Muscle of arm (tissue), 14 donors: ENCODE measurements at places on chromosomes 7 and 10.
A peak's percentile ranks its signal among the peaks of the same experiment; 100 is the strongest.

DNA sequence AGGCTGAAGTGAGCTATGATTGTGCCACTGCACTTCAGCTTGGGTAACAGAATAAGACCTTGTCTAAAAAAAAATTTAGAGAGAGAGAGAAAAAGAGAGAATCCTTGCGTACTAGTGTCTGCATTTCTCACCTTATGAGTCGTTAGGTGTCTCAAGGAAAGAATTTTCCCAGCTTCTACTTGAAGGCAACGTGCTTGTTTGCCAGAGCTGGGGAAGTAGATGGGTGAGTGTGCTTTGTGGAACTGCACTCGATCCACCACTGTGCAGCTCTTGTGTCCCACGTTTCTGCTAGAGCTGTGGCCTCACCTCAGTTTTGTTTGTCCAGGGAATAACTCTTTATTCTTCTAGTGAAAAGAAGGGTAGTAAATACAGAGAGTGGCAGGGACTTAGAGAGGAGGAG, 38.9 kb downstream of the HDAC9 start:
- no peak for DNase-seq

- DNase-seq: no peak
Observed at GRCh38 chr10:43194859-43195258, 56.6 kb downstream of the CSGALNACT2 start.

DNA sequence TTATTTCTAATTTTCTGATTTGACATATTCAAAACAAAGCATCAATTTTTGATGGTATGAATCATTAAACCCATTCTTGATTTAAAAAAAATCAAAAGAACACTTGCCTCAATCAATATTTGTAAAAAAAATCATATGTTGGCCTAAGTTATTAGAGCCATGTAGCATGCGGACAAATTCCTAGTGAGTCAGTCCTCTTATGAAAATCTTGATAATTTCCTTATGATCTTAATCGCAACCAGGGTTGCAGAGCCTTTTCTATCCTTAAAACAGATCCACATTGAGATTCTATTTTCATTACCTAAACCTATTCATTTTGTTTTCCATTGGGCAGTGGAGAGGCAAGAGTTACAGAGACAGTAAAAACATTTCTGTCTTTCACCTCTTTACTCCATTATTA, 203.2 kb downstream of the ARL4A start:
- no peak for DNase-seq

DNA sequence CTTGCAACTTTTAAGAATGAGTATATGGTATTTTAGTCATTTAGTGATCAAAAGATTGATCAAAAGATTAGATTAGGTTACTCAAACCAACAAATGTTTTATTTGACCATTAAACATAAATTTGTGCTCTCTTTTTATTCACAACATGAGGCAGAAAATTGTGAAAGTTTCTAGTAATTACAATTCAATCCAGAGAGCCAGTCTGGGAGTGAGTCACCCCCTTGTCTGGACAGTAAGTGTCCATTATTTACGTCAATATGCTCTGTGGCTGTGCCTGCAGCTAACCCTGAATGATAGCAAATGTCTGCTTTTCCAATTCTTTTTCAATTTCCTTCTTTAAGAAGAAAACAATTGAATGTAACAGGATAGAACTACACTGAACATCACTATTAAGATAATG, 27.9 kb downstream of the GNG11 start:
- DNase-seq: no peak

DNA sequence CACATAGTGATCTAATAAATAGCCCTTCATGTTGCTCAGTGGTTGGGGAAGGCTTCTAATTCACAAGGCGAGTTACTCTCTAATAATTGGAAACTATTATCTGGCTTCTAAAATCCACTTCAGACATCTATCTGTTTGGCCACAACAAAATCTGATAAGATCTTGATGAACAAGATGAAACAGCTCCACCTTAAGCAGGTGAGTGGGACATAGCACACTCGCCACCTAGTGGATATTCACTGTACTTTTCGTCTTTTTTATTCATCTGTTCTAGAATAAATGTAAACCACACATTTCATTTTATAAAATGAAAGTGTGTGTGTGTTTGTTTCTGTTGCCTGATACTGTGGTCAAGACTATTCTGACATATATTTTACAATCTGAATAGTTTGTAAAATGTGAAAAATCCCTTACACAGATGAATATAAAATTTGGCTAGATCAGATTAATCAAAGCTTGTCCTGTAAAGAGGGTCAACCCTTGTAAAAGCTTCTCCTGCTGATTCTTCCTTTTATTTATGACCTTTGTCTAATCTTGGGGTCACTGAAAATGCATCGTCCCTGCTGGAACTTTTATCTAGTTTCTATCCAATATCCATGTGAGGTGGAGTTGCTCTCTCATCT, 26.5 kb upstream of the CNTNAP2 start:
- peak; percentile 2 for DNase-seq

DNA sequence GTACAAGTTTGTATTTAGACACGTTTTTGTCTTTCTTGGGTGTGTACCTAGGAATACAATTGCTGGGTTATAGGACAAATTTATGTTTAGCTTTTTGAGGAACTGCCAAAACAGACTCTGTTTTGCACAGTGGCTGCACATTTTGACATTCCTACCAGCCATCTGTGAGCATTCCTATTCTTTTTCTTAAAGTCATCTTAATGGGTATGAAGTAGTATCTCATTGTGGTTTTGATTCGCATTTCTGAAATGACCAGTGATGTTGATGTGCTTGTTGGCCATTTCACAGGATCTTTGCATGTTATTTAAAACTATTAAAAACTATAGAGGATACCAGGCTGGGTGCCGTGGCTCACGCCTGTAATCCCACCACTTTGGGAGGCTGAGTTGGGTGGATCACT, 32.6 kb upstream of the IL15RA start:
- no peak for DNase-seq

DNA sequence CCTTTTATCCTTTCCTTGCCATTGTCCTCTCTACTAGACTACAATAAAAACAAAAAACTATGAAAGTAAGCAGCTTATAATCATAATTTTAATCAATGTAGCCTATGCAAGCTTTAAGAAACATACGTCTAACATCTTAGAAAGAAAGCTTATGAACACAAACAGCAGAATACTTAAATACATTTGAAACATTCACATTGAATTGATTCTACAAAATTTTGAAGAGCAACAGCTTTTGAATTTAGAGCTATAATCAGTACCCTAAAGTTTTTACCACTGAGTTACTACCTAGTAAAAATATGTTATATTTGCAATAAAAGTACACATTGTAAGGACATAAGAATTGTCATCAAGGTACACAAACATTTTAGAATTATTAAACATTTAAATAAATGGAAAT, 7.2 kb downstream of the MEOX2 start:
- no peak for DNase-seq

GRCh38 chr10:120286280-120286679, 170.7 kb upstream of the PLPP4 start:
- DNase-seq: no peak
